ENCODE measurements at places on chromosomes 4 and X. TPM values are rescaled to one million over a fixed set of nuclear protein-coding genes. Genes with fewer than 3 reads are reported as not detected.

NLGN4X gene
- 1.6 TPM for total RNA-seq

DNA sequence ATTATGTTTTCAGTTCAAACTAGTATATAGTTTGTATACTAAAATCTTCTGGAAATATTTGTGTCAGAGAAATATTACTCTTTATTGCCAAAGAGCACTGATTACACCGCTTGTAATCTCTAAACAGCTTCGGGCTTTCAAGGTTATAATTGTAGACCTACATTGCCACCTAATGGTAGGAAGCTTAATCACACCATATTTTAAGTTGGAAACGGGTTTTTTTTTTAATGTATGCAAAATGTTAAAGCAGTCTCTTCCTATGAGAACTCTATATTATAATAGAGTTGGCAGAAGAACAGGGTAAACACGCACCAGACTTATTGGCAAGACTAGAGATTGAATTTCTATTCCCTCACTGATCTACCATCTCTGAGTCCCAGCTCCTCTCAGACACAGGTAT, 19.5 kb upstream of the NFXL1 start:
- no peaks in the 10 kb centered on the region for H3K4me1 ChIP-seq
- no peak for DNase-seq
- H3K27ac ChIP-seq, result no peak overlapping the region
- no peaks in the 10 kb centered on the region for H3K27me3 ChIP-seq

DNA sequence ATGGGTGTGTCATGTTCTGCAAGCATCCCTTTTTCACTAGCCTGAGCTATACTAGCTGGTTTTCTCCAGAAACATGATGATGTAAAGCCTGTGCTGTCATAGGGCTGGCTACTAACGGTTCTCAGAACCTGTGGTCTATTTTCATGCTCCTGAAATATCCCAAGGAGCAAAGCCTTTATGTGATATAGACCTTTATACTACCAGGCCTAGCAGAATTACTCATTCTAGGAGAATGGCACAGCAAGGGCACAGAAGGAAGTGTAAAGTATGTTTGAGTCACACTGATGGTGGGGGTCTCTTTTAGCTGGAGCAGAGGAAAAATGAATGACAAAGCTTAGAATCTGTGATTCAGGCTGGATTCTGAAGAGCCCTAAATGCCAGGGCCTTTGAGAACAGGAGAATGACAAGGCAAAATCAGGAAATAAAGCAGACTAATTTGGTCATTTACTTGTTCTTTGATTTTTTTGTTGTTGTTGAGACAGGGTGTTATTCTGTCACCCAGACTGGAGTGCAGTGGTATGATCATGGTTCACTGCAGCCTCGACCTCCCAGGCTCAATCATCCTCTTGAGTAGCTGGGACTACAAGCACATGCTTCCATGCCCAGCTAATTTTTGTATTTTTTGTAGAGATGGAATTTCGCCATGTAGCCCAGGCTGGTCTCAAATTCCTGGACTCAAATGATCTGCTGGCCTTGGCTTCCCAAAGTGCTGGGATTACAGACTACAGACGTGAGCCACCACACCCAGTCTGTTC, 11.8 kb downstream of the TCEAL1 start:
- no peak overlapping the region for H3K27ac ChIP-seq
- DNase-seq, result no peak
- H3K4me1 ChIP-seq, result no peaks in the 10 kb centered on the region
- no peaks in the 10 kb centered on the region for H3K27me3 ChIP-seq

DNA sequence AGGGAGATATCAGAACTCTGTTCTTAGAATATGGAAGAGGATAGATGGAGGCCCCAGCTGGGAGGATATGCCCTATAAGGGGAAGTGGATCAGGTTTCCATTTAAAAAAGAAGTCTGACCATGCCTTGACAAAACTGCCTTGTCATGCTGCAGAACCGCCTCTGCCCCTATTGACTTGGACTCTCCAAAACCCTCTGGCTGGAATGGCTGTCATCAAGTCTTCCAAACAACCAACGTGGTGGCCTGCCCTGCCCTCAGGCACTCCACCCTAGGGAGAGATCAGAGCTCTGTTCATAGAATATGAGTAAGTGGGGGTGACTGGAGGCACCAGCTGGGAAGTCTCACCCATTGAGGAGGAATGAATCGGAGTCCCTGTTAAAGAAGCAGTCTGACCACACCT, 114.9 kb downstream of the VSIG4 start:
- H3K4me1 ChIP-seq, result no peaks in the 10 kb centered on the region
- H3K36me3 ChIP-seq, result no peaks in the 10 kb centered on the region
- no peak overlapping the region for H3K4me3 ChIP-seq
- no peaks in the 10 kb centered on the region for H3K27me3 ChIP-seq
- no peak for DNase-seq
- no peak overlapping the region for H3K27ac ChIP-seq

Data from aorta (tissue), 5 donors.